Cardiac muscle cell (in vitro differentiated cells and primary cell): ENCODE measurements at places on chromosomes 13 and 19.

DNA sequence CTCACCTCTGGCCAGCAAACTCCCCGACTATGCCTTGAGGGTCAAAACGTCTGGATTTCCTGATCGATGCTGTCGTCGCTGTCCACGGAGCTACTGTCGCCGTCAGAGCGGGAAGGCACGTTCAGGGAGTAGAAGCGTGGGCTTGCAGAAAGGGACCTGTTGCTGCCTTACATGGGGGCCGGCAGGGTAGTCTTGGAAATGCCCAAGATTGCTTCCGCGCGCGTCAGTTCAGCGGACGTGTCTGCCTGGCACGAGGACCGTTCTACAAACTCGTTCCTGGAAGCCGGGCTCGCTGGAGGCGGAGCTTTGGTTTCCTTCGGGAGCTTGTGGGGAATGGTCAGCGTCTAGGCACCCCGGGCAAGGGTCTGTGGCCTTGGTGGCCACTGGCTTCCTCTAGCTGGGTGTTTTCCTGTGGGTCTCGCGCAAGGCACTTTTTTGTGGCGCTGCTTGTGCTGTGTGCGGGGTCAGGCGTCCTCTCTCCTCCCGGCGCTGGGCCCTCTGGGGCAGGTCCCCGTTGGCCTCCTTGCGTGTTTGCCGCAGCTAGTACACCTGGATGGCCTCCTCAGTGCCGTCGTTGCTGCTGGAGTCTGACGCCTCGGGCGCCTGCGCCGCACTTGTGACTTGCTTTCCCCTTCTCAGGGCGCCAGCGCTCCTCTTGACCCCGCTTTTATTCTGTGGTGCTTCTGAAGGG, 15.4 kb downstream of the RB1 start:
- peak; percentile 20 for DNase-seq

DNA sequence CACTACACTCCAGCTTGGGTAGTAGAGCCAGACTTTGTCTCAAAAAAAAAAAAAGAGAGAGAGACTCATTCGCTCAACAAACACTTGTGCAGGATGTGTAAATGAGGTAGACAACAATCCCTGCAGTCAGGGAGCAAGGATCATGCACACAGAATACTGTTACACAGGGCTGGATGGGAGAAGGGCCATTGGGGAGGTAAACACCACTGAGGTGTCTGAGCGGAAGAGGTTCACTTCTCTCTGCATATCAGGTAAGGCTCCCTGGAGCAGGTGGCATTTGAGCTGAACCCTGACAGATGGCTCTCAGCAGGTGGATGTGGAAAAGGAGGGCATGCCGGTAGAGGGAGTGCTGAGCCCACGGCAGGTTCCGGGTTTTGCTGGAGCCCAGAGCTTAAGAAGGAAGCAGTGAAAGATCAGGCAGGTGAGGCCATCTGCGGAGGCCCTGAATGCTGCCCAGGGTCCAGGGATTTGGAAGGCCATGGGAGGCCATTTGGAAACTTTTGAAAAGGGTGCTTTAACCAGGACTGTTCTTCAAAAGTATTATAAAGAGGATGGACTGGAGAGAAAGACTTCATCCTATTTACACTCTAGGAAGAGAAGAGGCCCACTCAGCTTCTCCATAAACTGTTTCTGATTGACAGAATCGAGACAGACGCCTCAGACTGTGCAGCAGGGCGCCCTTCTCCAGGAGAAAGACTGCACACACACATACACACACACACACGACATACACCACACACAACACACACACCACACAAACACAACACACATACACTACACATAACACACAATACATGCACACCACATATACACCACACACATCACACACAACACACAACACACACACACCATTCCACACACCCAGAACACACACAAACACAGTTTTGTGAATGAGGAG, 199.4 kb downstream of the USP12 start:
- peak; percentile 29 for DNase-seq

DNA sequence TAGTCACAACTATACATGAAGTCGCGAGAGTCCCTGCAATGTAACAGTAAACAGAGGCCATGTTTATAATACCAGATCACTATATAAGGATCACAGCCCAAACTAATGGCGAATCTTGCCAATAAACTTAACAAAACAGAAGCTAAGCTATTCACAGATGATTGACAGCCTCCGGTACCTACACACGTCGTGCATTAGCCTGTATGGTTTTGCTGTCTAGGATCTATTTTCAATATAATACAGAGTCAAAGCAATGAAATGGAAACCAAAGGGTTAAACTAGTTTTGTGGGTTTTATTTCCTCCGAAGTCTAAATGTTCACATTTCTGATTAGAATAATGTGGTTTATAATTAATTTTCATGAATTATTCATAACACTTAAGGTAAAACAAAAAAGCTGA, 10.1 kb downstream of the ANKRD10 start:
- DNase-seq: no peak

- DNase-seq: no peak
These were observed 50.5 kb downstream of the SOX1 start for GRCh38 chr13:112117258-112117954.

DNA sequence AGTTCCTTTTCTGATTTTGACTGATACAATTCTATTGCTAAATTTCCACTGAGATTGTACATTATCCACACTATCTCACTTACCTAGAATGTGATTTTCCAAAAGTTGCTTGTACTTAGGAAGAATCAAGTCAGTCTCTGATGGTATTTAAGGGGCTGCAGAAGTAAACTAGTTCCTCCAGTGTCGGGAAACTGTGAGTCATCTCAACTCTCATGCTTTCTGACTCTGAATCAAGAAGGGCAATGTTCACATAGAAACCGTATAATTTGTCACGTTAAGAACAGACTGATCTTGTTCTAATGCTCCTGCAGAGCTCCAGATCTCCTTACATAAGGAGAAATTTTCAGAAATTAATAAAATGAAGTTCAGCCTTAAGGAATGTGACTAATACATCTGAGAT, 369.3 kb downstream of the KLF5 start:
- DNase-seq: peak; percentile 74

DNA sequence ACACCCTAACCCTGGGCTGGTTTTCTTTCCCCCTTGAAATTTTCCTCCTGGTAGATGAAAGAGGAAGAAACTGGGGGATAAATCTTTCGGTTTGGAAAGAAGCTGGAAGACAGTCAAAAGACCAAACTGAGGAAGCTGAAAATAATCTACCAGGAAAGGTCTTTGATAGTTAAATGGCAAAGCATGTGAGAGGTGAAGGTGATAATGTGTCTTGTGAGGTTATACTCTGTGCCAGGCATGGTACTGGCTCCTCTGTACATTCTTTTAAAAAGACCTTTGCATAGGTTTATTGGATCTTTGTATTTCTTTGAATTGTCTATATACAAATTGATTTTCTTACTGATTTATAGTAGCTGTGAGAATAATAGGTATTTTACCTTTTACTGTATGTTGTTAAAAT, 98.6 kb downstream of the FREM2 start:
- no peak for DNase-seq

- DNase-seq: peak; percentile 89
These were observed 7.9 kb upstream of the CDC16 start for GRCh38 chr13:114226699-114227323.

GRCh38 chr19:23558541-23558940, 128.5 kb downstream of the ZNF675 start:
- no peak for DNase-seq

DNA sequence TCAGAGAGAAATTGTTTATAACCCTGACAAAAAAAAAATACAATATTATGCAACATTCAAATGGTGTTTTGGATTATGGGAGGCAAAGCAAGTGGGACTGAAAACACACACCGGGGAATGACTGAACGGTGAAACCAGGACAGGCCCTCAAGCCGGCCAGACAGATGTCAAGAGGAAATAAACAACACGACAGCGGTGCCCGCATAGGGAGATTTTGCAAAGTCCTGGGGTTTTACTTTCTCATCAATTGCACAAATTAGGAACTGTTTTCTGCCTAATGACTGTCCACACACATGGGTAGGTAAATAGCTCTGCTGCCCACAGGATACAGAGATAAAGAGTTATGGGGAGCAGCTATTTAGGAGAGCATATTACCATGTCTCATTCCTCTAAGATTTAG, 134.5 kb downstream of the IRS2 start:
- no peak for DNase-seq

GRCh38 chr19:49536921-49537462, 9.2 kb downstream of the RCN3 start:
- DNase-seq: no peak
